Stimulated activated CD8-positive, alpha-beta memory T cell treated with anti-CD3 and anti-CD28 coated beads, Interleukin-7, amount 100 ng/mL, for 1 hour (primary cell): ENCODE measurements at places on chromosomes 1 and 21.

- no peak for DNase-seq
Observed at GRCh38 chr1:117702654-117703053, 96.8 kb downstream of the TENT5C start.

- DNase-seq, result no peak
Observed at GRCh38 chr1:61853583-61853982, 111.3 kb downstream of the PATJ start.

DNA sequence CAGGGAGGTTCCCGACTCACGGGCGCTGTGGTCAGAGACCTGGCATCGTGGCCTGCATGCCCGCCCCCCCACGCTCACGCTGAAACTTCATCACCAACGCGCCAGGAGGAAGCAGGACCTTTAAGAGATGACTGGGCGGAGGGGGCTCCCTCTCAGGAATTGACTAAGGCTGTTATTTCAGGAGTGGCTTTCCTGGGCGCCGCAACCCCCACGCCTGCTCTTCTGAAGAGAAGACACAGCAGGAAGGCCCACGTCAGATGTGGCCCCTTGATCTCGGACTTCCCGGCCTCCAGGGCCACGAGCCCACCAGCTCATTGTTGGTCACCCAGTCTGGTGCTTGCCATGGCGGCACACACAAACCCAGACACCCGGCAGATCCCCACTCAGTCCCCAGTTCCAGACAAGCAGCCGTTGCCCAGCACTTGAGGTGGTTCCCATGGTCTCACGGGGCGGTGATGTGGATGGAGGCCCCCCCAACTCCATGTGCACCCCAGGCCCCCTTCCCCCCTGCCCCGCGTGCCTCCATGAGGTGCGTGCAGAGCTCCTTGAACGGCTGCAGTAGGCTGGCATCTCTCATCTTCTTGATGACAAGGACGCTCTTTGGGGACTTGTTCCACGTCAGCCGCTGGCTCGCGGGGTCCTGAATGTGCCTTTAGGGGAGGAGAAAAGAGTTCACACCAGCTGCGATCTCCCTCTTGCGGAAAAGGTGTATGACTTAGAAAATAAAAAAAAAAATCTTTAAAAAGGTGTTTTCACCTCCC, 21.4 kb downstream of the NADK start:
- DNase-seq, result no peak

DNA sequence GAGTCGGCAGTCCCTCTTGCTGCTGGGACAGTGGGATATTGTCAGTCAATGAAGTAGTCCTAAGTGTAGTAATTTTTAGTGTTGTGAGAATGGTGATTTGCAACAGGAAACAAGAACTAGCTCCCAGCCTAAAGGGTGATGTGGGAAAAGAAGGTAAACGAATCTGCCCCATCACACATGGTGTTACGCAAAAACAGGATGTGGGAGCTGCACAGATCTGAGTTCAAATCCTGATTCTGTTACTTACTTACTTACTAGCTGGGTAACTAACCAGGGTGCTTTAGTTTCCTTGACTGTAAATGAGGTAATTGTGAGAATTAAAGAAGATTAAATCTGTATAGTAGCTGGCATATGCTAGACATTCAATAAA, 22.3 kb downstream of the NAV1 start:
- no peak for DNase-seq

DNA sequence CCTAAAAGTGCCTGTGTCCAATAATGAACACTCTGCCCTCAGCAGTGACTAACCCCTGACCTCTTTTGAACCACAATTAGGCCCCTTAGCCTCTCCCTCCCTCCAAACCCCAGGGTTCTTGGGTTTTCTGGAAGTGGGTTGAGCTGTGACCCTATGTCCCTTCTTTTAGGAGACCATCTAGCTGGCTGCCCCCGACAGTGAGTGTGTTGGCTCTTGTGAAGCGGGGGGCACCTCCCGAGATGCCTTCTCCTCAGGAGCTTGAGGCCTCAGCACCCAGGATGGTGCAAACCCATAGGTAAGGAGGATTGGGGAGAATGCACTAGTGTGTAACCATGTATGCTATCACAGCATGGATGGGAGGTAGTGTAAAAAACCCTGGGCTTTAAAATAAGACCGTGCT, 7.3 kb downstream of the RUSC1 start:
- no peak for DNase-seq

GRCh38 chr1:40396420-40396819, 22.9 kb downstream of the SMAP2 start:
- no peak for DNase-seq

- no peak for DNase-seq
Observed at GRCh38 chr1:28259934-28260802, 850 bp downstream of the SESN2 start.

GRCh38 chr1:218760601-218761570, 412.8 kb upstream of the LYPLAL1 start:
- no peak for DNase-seq

GRCh38 chr1:2088458-2088857, 38.2 kb downstream of the PRKCZ start:
- DNase-seq, result no peak

DNA sequence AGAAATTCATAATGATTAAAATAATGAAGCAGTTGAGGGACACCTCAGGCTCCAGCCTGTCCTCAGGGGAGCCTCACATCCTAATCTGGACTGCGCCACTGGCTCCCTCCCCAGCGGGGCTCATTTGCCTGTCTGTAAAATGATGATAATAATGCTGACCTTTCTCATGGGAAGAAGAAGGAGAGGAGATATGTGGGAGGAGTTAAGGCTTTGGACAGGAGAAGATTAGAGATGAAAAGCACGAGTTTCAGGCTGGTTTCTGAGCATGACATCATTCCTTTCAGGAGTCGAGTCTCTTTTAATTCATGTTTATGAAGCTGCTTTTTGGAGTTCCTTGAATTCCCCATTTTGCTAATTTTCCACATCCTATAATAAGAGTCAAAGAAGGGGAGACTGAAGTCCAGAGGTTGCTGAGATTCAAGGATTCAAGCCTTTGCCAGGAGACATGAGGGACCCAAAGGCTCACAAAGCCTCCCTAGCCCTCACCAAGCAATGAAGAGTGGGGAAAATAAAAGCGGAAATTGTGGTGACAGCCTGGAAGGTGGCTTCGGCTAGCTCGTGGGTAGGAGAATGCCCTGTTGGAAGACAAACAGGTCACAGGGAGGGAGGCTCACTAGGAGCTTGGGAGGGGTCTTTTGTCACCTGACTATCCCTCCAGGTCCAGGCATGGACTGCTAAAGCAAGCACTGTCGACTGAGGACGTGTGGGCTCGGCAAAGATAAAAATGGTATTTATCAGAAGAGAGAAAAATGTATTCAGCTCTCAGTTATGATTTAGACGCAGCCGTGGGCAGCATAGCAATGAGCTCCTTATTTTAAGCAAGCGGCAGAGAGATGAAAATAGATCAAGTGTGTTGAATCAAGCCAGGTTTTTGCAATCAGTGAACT, 27.5 kb upstream of the STMN1 start:
- no peak for DNase-seq

DNA sequence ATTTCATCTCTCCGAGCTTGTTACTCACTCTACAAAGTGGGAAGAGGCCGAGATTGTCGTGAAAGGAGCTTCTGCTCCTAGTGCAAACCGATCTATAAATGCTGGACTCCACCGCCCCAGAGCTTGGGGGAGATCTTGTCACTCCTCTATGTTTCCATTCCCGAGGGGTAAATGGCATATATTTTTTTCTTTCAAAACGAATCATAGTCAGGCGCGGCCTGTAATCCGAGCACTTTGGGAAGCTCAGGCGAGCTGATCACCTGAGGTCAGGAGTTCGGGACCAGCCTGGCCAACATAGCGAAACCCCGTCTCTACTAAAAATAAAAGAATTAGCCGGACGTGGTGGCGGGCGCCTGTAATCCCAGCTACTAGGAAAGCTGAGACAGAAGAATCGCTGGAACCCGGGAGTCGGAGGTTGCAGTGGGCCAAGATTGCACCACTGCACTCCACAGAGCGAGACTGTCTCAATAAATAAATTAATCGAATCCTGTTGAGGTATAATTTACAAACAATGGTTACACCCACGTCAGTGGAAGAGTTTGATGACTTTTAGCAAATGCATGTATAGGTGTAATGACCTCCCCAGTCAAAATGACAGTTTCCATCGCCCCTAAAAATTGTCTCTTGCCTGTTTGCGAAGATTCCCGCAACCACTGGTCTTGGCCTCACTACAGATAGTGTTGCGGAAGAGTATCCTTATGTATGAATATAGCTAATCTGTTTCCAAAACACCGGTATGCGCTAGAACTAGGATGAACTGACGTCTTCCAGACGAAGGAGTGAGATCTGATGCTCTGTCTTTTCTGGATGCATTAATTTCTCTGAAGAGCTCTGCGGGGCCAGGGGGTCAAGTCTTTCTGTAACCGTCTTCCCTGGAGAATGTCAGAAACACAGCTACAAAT, 840 bp upstream of the HEATR1 start:
- no peak for DNase-seq

DNA sequence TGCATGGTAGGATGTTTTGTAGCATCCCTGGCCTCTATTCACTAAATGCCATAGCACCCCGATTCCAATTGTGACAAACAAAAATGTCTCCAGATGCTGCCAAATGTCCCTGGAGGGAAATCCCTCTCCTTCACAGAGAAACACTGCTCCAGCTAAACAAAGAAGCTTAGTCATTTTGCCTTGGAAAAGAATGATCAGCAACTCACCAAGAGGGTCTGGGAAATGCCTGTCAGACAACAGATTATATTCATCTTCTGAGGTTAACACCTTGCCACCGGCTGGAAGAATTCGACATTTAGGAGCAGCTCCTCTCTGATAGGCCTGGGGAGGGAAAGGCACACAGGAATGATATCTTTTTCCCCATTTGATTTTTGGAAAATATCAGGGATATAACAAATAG, 84.4 kb downstream of the NIBAN1 start:
- no peak for DNase-seq

GRCh38 chr1:228804640-228805413, 69.5 kb downstream of the RHOU start:
- DNase-seq, result no peak

- no peak for DNase-seq
Observed at GRCh38 chr1:228184152-228184551, 18.5 kb downstream of the IBA57 start.

GRCh38 chr1:61352845-61353435, 270.6 kb downstream of the NFIA start:
- no peak for DNase-seq

GRCh38 chr1:230901671-230902070, 33.4 kb upstream of the C1orf198 start:
- no peak for DNase-seq

DNA sequence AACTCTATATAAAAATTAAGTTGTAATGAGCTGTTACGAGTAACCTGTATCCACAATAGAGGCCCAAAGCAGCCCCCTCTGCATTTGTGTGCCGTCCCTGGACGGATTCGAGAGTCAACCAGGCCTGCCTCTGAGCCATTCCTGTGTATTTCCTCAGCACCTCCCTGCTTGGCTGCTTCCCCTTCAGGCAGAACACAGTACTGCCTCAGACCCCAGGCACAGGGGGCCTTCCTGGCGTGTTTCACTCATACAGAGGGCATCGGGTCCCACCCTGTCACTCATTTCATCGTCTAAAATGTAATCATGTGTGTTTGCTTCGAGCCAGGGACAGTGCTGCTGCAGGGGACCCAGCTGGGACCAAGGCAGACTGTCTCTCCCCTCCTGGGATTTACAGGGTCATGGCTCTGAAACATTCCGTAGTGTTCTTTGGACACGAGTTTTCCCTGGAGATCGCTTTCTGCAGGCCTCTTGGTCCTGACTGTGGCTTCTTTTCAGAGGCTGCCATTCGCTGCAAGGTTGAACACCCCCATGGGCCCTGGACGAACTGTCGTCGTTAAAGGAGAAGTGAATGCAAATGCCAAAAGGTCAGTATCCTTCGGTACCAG, 19.4 kb downstream of the LGALS8 start:
- no peak for DNase-seq

DNA sequence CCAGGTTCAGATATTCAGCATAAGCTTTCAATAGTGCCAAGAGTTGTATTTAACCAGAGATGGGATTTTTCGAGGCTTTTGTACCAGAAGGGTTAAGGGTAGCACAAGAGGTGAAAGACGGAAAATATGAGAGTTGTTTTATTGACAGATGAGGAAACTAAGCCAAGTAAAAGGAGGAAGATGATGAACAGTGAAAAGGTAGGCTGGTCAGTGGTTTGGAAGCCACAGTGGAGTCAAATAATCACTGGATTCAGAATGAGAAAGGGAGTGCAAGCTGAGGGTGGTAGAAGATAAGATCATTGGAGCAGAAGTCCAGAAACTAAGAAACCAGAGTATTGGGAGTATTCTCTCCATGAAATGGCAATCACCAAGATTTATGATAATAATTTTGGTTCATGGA, 45.7 kb downstream of the ANGPTL1 start:
- no peak for DNase-seq

- no peak for DNase-seq
Observed at GRCh38 chr1:12016182-12016581, 3.1 kb upstream of the MIIP start.

DNA sequence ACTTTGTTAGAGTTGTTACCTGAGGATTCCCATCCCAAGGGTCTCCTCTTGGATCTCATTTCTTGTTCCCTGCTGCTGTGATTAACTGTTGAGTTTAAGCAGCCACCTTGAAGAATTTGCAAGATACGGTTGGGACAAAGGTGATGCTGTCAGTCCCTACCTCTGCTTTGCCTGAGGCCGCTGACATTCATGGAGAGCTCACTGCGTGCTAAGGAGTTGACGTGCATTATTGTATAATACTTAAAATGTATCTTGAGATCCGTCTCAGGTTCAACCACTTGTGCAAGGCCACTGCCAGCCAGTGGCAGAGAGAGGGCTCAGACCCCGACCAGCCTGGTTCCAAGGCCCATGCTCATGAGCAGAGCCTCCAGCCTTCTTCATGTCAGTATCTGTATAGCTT, 14.2 kb downstream of the DOP1B start:
- no peak for DNase-seq

DNA sequence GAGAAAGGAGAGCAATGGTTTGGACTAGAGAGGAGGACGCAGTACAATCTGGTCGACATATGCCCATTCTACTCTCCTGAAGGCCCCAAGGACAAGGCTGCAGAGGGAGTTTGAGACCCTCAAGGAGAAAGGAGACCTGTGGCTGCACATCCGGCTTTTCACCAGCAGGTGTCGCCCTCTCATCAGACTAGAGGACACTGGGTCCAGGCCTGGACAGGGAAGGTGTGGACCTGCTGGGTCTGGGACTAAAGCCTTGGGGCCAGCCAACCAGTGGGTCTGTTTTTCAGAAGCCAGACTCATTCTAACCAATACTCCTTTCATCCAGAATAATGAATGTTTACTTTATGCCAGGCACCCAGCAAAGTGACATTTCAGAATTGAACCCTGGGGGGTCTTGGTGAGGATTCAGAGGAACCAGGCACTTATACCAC, 5.0 kb downstream of the SRARP start:
- DNase-seq, result peak; percentile 52
